ENCODE measurements at places on chromosomes 7 and 10.

- DNase-seq: no peak
Observed at GRCh38 chr10:64463406-64463805, 942.2 kb downstream of the REEP3 start.

- DNase-seq: no peak
Observed at GRCh38 chr10:110650265-110650668, 6.1 kb downstream of the RBM20 start.

- DNase-seq: no peak
Observed at GRCh38 chr7:8155836-8156235, 106.1 kb downstream of the ICA1 start.

- DNase-seq: no peak
Observed at GRCh38 chr10:116625845-116626244, 5.1 kb downstream of the PNLIPRP2 start.

- DNase-seq: no peak
Observed at GRCh38 chr7:142800699-142801260, 30.0 kb downstream of the PRSS2 start.

- DNase-seq: no peak
Observed at GRCh38 chr10:128777342-128777741, 651.1 kb upstream of the MKI67 start.

DNA sequence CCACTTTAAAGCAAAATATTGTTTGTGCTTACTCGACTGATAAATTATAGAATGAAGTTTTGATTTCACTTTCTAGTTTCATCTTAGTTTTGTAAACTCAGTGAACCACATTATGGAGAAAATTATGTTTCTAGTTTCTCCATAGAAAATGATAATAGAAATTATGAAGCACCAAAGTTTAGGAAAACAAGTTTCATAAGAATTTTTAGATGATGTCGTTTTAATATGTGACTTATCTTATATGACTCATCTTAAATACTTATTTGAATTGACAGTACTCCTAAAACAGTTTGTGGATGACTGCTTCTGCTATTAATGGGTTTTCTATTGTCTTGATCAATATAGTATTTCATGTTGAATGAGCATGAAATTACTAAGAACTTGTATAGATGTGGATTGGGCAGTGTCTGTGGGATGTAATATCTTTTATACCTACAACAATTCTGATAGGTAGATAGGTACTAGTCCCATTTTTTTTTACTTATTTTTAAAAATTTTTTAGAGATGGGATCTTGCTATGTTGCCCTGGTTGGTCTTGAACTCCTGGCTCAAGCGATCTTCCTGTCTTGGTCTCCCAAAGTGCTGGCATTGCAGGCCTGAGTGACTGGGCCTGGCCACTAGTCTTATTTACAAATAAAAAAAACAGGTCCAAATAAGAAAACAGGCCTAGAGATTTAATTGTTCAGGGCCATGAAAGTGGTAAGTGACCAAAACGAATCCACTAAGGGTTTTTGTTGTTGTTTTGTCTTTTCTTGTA, 3.7 kb downstream of the HBP1 start:
- DNase-seq: no peak

DNA sequence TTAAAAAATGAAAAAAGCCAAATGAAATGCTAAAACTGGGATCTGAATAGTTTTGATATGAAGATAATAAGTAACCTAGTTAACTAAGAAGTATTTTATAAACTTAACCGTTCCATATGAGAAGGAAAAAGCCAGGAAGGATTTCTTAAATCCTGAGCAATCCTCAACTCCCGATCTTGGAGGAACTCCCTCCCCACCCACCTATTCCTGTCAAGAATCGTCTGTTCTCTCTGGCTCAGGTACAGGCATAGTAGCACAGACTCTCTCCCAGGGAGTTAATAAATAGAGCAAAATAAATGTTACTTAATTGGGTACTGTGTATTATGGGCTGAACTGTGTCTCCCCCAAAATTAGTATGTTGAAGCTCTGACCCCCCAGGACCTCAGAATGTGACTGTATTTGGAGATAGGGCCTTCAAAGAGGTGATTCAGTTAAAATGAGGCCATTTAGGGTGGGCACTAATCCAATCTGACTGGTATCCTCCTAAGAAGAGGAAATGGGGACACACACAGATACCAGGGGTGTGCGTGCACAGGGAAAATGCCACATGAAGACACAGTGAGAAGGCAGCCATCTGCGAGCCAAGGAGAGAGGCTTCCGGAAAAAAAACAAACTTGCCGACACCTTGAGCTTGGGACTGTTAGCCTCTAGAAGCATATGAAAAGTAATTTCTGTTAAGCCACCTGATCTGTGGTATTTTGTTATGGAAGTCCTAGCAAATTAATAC, 28.7 kb downstream of the PUS7 start:
- no peak for DNase-seq

DNA sequence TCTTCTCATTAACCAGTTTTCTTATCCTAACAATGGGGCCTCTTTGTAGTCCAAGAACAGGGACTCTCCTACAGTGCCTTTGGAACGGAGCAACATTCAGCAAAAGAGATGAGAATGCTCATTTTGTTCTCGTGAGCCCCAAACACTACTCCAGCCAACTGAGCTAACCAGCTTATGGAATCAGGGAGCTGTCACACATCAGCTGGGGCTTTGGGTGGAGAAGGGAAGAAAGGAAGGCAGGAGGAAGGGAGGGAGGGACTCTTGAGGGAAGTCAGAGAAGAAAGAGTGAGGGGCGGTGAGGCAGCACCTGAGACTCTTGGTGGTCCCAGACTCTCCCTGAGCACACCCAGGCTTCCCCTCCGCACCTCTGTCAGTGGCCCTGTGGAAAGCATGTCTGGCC, 123.1 kb downstream of the CLEC2L start:
- no peak for DNase-seq

DNA sequence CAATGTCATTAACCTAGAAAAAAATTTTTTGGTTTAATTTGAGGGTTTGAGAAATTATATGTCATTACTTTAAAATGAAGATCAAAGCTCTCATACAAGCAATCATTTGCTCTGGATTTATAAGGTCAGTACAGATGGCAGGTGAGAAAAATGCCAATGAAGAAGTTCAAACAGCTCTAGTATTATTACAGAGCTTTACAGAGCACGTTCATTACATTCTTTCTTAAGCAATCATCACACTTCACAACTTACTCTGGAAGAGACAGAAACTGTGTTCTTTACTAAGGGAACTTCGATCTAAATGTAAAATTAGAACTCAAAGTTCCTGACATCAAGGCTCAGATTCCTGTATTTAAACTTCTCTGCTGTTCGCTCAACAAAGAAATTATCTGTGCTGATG, 153.4 kb downstream of the ATE1 start:
- no peak for DNase-seq

DNA sequence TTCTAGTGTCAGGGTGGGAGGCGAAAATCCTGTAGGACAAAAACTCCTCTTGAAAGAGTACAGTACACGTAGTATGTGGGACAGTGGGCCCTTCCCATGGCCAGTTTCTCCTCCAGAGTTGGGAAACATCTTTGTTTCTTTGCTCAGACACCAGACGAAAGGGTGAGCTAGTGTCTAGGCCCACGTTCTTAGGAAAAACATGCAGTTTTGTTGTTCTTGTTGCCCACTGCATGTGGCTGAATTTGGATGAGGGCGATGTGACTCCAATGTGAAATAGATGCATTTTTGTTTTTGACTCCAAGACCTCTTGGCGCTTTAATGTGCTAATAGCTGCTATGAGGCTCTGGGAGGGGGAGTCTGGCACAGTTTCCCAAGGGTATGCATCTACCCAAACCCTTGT, 100.8 kb downstream of the ATXN7L1 start:
- DNase-seq: no peak

GRCh38 chr7:143299840-143300239, 11.7 kb downstream of the CASP2 start:
- no peak for DNase-seq

GRCh38 chr10:69123306-69123746, 652 bp upstream of the VPS26A start:
- DNase-seq: no peak

GRCh38 chr10:58239561-58240169, 28.0 kb downstream of the IPMK start:
- DNase-seq: no peak

GRCh38 chr10:2831509-2831908, 235.8 kb upstream of the PFKP start:
- no peak for DNase-seq

- DNase-seq: no peak
Observed at GRCh38 chr10:82628373-82628772, 753.4 kb downstream of the NRG3 start.

GRCh38 chr7:113873554-113874151, 45.2 kb downstream of the PPP1R3A start:
- DNase-seq: no peak

DNA sequence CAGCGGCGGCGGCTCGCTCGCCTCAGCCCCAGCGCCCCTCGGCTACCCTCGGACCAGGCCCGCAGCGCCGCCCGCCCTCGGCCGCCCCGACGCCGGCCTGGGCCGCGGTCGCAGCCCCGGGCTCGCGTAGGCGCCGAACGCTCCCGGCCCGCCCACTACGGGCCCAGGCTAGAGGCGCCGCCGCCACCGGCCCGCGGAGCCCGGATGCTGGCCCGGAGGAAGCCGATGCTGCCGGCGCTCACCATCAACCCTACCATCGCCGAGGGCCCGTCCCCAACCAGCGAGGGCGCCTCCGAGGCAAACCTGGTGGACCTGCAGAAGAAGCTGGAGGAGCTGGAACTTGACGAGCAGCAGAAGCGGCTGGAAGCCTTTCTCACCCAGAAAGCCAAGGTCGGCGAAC, 18.2 kb upstream of the TSPAN33 start:
- no peak for DNase-seq

DNA sequence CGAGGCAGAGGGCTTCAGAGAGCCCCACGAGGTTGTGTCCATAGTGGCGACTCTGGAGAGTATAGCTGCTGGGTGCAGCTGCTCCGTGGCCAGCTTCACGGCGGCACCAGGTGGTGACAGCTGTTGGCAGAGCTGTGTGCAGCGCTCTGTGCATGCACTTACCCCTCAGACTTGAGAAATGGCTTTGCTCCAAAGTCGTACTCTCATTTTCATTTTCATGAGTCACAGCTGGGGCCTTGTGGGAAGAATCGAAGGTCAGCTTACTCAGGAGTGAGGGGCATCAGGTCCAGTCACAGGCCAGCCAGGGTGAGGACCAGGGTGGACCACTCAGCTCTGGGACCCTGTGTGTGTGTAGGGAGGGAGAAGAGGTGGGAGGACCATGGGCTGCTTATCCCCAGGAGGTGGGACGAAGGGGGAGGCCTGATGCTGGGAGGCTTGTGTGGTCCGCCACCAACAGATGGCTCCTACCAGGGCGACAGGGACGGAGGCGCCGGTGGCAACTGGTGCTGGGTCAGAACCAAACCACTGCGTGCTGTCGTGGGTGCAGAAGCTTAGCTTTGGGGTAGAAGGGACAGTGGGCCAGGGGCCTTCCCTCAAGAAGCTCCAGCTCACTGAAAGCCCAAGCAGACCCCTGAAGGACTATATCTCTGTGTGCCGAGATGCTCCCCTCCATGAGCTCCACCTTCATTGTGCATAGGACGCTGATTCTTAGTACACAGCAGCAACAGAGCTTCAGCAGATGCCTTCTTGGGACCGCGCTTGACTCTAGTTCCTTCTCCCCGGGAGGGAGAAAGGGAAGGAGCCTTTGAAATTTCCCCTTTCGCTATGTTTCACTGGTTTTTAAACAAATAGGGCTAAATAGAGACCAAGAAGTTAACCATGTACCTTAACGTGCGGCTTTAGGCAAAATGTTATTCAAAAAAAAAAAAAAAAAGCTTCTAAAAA, 225.0 kb downstream of the CELF2 start:
- no peak for DNase-seq

DNA sequence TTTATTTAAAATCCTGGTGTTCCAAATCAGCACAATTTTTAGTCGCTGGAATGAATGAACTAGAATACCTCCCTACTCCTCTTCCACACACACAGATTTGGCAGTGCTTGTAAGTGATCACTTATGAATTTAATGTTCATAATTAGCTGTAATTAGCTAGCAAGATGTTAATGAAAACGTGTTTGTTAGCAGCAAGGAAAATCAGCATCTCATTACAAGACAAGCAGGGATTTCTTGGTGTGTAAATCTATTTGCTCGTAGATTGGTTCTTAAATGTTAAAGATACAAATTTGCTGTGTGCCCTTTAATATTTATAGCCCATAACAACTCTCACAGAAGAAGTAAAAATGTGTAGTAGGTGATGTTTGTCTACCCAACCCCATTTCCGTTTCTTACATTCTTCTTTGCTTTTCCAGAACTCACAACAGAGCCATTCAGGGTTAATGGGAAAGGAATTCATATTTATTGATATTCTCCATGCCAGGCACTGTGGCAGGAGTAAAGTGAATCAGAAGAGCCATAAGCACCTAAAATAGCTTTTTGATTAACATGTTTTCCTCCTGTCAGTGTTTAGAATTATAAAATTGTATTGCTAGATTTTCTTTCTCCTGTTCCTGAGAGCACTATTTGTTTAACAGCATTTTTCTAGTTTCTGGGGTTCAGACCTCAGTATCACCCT, 49.6 kb downstream of the SEMA3C start:
- no peak for DNase-seq
